ENCODE measurements at places on chromosomes 3 and 15. TPM values are rescaled to one million over a fixed set of nuclear protein-coding genes. Genes with fewer than 3 reads are reported as not detected.

LINGO1 gene
- not detected for total RNA-seq

INSYN1 gene
- total RNA-seq, result under 0.01 TPM

FBXL2 gene
- total RNA-seq, result 16.8 TPM

CPN2 gene
- total RNA-seq, result not detected

HIGD2B gene
- total RNA-seq, result 0.32 TPM

C2CD4A gene
- not detected for total RNA-seq

SLC22A13 gene
- 0.43 TPM for total RNA-seq

NCBP2 gene
- total RNA-seq, result 41.2 TPM

GNAT1 gene
- total RNA-seq, result not detected

GRCh38 chr3:119417771-119418512 is 45.5 kb downstream of the TMEM39A start:
- DNase-seq, result peak; percentile 40

DNA sequence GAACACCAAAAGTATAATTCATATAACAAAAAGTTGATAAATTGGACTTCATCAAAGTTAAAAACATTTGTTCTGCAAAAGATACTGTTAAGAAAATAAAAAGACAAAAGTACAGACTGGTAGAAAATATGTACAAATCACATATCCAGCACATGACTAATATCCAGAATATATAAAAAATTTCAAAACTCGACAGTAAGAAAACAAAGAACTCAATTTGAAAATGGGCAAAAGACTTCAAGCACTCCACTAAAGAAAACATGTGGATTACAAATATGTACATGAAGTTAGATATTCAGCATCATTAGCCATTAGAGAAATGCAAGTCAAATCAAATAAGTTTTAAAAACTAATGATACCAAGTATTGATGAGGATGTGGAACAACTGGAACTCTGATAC is 6.7 kb downstream of the GK5 start:
- no peak for DNase-seq

DNA sequence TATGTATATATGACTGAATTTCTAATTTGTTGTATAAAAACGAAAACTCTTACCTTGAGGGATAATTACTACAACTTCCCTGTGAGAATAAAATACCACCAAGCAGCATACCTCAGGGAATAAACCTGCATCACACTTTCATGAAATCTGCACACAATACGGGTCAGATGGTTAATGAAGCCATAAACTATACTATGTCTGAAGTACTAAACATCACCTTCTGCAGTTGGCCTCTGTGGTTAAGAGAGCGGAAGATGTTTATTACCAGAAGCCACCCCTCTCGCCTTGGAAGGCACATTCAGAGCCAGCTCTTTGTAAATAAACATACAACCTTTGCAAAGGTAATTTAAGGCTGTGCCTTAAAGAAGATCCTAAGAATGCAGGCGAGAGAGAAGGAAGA is 462.1 kb upstream of the NR2F2 start:
- no peak for DNase-seq

DNA sequence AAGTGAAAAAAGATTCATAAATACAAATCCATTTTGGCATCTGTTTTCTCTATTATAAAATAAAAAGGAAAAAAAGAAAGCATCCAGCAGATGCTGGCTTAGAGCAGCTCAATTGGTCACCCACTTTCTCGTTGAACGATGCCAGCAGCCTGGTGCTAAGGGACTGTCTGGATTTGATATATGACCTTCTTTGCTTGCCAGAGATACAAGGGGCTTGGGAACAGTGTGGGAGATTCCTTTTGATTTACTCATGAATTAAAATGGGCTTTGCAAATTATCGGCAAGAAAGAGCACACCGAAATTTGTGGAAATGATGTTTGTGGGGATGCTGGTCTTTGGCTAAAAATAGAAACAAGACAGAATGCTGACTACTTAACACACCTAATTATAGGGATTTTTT is 210.3 kb upstream of the STT3B start:
- no peak for DNase-seq

DNA sequence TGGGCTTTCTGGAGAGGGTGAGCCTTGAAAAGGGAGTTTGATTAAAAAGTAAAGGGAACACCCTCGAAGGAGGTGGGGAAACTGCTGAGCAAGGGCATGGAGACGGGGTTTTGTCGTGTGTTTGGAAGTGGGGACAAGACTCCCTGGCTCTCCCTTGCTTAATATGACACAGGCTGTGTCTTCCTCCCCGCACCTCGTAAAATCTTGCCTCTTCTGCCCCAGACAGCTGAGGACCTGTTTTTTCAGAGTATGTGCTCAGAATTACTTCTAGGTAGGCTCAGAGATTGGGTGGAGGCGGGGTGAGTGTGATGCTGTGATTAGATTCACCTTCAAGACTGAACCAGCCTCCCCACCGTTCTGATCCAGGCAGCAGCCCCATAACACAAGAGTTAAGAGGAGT is 244.4 kb upstream of the TLE3 start:
- DNase-seq, result no peak

- DNase-seq, result no peak
These were observed at the start of gene WNT7A for GRCh38 chr3:13879946-13880810. Gene WNT7A, minus strand, starts transcription at chr3:13880071. Its CDS starts 255 bp downstream, at chr3:13879816.

GRCh38 chr3:100454677-100455076 is 37.7 kb upstream of the TMEM45A start:
- no peak for DNase-seq

DNA sequence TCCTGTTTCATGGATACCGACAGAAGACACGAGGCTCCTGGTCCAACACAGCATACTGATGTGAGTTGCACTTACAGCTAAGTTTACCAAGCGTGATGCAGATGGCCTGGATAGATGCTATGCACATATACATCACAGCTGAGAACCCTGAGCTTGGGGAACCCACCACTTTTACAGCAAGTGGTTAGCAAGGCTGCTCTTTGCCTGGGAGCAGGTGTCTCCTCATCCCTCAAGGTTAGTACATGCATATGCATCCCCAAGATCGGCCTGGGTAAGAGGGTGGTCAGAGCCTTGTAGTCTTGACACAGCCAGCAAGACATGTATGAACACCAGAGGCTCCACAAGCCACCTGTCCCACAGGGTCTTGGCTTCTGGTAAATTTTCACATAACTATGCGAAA is 28.3 kb downstream of the LRRC2 start:
- DNase-seq, result no peak

DNA sequence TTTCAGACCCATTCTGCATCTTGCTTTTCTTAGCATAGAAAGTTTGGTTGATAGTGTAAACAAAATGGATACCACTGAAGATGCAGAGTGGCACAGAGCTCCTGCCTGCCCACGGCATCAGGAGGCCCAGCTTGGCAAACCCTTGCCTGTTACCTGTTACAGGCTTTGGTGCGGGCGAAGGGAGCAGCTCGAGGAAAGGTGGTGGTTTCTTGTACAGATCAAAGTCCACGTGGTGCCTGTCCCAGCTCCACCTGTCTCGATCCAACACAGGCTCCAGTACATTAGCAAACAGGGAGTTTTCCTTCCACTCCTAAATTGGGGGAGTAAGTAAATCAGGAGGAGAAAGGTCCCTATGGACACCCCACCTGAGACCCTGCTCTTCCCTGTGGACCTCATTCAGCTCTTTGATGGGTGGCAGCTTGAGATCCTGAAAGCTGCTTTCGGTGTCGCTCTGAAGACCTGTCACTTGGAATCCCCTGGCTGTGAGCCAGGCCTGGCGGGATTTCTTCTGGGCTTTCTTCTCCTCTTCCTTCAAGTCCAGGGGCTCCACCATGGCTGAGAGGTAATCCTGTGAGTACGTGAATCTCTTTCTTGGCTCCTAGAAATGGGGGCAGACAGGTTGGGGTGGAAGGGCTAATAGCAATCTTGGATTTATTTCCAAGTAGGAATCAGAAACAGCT is 35.7 kb downstream of the ACAD9 start:
- DNase-seq, result no peak

DNA sequence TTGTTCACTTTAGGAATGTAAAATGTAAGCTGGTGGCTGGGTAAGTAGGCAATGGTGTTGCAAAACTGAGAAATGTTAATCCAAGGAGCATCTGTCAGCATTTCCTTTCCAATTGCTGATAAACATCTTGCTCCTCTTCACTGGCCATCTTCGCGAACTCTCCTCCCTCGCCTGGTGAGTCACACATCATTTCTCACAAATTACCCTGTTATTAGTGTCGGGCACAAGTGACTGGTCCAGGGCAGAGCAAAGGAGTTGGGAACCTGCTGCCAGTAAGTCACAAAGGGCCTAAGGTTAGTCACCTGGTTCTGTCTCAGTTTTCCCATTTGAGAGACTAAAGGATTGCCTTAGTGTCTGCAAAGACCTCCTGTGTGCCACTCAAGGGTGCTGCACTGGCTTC is 13.0 kb downstream of the CERS3 start:
- peak; percentile 8 for DNase-seq

DNA sequence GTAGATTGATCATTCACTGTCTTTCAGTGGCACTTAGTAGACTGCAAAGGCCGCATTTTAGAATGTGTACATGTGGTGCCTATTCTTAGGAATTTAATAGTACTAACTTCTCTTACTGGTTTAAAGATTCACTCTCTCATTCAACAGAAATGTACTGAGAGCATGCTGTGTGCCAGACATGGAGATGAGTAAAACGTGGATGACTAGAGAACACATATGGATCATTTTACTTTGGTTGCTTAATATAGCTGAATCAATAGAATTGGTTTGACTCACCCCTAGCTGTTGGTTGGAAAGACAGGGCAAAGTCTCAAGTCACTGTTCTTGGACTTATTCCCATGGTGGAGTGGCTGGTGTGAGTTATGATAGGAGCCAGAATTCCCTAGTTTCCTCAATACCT is 109.1 kb upstream of the TNFAIP8L3 start:
- no peak for DNase-seq

GRCh38 chr3:195438371-195438770 is 4.4 kb downstream of the ACAP2 start:
- no peak for DNase-seq

DNA sequence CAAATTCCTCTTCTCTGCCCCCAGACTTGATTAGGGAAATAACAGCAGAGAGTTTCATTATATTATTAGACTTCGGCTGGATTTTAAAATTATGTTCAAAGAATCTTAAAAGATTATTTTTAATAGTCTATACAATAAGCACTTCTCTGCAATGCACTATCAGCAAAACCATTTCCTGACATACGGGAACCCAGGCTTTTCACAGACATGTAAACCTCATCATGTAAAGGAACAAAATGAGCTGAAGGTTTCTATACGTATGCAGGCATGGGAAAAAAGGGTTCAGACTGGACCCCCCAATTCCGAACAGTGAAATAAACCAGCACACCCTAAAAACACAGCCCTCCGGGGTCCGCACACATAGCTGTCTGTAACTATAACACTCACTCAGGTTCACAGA is 77.5 kb upstream of the LMOD3 start:
- DNase-seq, result no peak

DNA sequence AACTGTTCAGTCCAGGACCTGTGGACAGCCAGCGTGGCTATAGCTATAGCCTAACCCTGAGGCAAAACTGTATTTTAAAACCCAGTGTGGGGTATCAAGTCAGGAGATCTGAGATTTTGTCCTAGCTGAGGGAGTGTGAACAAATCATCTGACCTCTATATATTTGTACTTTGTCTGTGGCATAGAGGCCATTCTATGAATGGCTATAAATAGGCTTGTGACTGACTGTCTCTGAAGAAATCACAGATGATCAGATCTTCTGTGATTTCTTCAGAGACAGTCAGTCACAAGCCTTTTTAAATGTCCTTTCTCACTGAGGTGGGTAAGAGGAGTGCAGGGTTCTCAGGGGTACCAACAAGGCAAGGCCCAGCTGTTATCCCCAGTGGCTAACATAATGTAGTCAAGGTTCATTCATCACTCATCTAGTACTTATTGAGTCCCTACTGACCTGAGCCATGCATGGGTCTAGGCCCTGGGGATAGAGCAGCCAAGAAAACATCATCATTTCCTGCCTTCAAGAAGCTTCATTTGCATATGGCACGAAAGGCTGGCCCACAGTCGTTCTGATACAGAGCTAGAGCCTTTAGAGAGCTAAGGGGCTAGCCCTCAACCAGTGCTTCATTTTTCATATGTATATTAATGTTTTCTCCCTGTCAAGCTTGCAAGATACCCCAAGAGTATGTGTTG is 53.3 kb downstream of the TIPARP start:
- DNase-seq, result no peak

DNA sequence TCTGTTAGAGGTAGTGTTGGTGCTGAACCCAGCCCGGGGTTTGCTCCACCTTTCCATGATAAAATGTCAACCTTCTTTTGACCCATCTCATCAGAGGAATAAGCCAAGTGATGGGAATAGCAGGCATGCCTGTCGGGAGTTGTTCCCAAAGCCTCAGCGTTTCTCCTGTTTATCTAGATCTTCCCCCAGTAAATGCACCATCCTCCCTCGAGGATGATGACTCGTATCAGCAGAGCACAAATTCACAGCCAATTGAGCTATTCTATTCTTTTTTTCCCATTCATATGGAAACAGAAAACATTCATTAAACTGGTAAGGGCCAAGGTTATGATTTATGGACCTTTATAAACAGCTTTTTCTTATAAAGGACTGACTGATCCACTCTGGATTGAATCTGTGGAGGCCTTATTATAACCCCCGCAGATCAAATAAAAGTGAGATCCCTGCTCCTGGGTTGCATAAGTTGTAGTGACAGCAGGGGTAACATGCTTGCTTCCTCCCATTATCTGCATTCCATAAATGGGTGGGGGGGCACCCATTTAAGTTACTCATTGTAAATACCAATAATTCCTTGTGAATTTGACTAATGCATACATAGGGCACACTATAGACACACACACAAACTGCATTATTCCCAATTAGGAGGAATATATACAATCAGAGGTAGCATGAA is 207.3 kb downstream of the PLCL2 start:
- DNase-seq, result peak; percentile 10

- peak; percentile 9 for DNase-seq
These were observed 34.6 kb downstream of the ZNF589 start for GRCh38 chr3:48275287-48276027.

DNA sequence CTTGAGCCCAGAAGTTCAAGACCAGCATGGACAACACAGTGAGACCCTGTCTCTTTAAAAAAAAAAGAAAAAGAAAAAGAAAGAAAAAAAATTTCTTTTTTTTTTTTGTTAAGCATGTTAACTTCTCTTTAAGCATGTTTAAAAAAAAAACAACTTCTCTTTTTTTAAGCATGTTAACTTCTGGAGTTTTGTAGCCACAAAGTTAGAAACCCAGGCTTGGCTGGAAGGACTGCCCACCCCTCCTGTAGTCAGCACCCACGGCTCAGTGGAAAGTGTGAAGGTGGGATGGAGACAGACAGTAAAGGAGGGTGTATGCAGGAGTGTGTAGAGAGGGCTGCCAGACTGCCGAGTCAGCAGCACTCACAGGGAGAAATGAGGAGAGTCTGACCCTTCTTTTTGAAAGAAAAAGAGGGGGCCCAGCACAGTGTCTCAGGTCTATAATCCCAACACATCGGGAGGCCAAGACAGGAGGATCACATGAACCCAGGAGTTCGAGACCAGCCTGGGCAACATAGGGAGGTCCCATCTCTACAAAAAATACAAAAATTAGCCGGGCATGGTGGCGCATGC is 33.2 kb downstream of the GOLGA8S start:
- DNase-seq, result no peak

DNA sequence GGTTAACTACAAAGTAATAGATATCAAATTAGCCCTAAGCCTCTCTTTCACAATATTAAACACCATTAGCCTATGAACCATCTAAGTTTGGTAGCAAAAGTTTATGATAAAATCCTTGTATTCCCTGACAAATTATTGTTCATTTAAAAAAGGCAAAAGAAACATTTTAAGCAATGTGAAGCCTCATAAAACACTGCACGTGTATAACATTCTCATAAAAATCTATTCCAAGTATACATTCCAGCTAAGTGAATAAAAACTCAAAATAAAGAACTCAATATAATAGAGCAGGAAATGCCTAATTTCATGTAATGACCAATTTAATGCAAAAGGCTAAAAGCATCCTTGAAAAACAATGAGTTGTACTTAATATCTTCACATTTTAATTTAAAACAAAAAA is 27.7 kb downstream of the TNIK start:
- no peak for DNase-seq

- no peak for DNase-seq
These were observed 35.2 kb downstream of the FEM1B start for GRCh38 chr15:68312701-68313204.

All from fibroblast of villous mesenchyme (primary cell).